ENCODE measurements at places on chromosomes 1 and 21.
A peak's percentile ranks its signal among the peaks of the same experiment; 100 is the strongest.

DNA sequence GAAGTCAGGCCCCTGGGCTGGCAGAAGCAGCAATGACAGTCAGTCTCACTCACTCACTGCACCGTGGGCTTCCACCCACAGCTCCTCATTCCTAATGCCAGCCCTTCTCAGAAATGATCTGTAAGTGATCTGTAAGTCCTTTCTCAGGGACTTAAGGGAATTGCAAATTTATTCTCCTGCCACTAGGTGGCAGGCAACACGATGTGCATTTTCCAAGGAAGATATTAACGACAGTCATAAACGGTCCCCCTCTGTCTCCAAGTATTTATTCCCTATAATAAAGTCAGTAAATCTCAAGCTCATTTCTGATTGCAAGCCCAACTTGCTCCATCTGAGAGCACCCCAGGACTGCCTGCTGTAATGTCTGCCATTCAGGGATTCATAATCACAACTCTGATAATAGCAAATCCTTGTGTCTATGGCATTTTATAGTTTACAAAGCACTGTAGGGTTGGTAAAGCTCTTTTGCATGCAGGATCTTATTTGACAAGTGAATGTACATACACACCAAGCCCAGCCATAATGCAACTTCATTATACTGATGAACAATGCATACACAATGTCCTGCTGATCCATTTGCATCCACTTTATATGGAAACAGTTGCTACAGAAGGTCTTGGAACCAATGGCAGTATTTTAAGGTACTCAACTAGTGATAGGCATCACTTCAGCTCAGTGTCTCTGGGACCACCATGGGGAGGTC lies 380.5 kb upstream of the CAMK1G start:
- no peak for DNase-seq

- no peak for DNase-seq
Measured at GRCh38 chr1:160623862-160624261, 23.0 kb downstream of the SLAMF1 start.

GRCh38 chr21:40404396-40404800 lies 442.6 kb downstream of the DSCAM start:
- DNase-seq, result no peak

DNA sequence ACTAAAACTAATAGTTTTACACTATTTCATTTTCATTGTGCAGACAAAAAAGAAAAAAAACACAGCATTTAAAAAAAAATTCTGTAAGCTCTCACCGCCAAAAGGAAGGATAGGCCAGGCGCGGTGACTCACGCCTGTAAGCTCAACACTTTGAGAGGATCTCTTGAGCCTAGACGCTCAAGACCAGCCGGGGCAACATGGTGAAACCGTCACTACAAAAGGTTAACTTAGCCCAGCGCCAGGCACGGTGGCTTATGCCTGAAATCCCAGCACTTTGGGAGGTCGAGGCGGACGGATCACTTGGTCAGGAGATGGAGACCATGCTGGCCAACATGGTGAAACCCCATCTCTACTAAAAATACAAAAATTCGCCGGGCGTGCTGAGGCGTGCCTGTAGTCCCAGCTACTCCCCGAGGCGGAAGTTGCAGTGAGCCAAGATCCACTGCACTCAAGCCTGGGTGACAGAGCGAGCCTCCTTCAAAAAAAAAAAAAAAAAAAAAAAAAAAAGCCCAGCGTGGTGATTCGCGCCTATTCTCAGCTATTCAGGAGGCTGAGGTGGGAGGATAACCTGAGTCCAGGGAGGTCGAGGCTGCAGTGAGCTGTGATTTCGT lies 14.3 kb upstream of the SPEN start:
- DNase-seq, result peak; percentile 49

GRCh38 chr1:102118150-102118549 lies 121.4 kb upstream of the OLFM3 start:
- DNase-seq, result no peak

DNA sequence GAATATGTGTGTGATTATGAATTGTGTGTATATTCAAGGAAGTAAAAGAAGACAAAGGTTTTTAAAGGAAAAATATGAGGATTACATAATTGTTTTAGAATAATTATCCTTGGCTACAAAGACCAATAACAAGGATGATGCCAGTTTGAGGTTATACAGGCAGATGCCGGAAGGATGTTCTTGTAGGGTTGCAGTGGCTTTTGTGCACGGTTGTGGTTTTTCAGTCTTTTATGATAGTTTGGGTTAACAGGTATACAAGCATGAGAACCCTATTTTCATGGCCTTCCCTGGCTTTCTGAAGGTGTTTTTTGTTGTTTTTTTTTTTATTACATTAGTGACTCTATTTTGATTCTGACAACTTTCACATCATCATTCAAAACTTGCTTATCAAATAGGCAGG lies 4.9 kb downstream of the CR2 start:
- DNase-seq, result no peak

- no peak for DNase-seq
Measured at GRCh38 chr21:29301691-29302090, 3.0 kb downstream of the BACH1 start.

GRCh38 chr21:36624105-36624504 lies 74.8 kb upstream of the SIM2 start:
- DNase-seq, result no peak

DNA sequence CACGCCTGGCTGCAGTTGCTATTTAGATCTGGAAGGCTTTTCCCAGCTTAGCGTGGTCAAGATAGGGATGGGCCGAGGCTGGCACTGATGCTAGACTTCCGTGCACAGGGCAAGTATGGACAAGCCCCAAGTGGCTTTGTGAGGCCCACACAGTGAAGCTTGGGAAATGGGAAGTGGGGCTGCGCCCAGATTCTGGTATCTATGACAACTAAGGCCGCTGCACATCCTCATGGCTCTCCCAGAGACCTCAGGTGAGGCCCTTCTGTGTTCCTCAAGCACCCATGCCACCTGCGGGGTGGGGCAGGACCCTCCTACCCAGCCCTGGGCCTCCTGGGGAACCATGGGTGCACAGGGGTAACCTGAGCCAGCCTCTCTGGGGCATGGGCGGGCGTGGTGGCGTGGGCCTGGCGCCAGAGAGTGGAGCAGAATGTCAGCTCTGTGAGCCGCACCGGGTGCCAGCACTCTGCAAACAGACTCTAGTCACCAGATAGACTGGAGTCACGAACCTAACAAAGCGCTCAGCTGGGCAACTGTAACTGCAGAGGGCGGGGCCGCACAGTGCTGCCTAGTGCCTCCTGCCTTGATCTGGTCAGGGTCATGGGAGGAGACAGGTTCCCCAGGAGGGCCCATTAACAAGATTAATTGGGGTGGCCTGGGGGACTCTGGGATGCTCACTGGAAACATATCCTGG lies 46.4 kb downstream of the ELF3 start:
- no peak for DNase-seq

GRCh38 chr1:234746798-234747196 lies 136.8 kb upstream of the IRF2BP2 start:
- no peak for DNase-seq

- no peak for DNase-seq
Measured at GRCh38 chr1:201530741-201531531, 8.0 kb upstream of the NAV1 start.

DNA sequence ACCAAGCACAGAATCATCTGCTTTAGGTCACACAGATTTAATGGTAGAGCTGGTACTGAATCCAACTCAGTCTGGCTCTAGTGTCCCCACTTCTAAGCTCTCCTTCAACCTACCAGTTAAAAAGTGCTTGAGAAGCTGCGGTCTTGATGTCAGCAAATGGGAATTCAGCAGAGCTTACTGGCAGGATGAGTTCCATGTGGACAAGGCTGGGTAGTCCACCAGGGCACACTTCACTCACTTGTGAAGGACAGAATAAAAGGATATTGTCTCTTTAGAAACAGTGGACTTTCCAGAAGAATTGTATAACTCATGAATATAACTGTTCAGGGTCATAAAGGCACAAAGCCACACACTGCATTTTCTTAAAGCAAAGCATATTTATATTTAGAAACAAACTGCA lies 35.1 kb upstream of the GUCA2B start:
- DNase-seq, result no peak

- DNase-seq, result no peak
Measured at GRCh38 chr1:96388421-96389310, 332.9 kb upstream of the PTBP2 start.

GRCh38 chr1:18849261-18849711 lies 10.2 kb downstream of the TAS1R2 start:
- no peak for DNase-seq

GRCh38 chr1:225908773-225909172 lies 15.3 kb downstream of the PYCR2 start:
- no peak for DNase-seq

DNA sequence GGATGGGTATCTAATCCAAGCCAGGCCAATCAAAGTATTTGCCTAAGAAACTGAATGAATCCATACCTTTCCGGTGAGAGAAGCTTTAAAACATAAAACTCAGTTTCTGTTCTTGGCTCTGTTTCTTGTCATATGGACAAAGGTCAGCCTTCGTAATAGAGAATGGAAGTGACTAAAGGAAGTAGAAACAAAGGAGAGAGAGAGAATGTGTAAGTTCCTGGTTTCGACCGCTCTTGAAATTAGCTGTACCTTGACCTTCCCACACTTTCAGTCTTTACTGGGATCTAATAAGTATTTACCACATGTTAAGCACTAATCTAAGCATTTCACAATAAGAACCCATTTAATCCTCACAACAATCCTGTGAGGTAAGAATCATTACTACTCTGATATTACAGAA lies 19.6 kb upstream of the CLCA4 start:
- no peak for DNase-seq

DNA sequence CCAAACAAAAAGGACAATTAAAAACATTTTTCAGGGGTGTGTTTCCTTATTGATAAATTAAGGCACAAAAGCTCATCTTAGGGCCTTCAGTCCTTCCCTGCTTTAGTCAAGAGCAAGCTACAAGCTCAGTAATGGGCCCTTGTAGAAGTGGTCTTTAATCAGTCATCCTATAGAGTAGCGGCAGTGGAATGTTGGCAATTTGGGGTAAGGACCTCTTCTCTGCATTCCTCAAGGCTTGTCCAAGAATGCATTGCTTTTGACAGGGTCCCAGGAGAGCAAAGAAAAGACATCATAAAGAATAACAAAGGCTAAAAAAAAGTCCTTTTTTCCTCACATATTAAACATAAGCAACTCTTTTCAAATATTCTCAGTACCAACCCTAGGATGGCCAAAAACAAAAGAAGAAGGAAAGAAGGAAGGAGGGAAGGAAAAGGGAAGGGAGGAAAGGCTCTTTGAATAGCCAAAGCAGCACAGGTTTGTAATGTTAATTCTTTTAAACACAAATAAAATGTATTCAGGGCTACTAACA lies 27.3 kb upstream of the CAMK1G start:
- DNase-seq, result no peak

GRCh38 chr1:66231217-66231616 lies 302.7 kb upstream of the SGIP1 start:
- no peak for DNase-seq

- no peak for DNase-seq
Measured at GRCh38 chr1:209458921-209459320, 124.6 kb upstream of the CAMK1G start.

DNA sequence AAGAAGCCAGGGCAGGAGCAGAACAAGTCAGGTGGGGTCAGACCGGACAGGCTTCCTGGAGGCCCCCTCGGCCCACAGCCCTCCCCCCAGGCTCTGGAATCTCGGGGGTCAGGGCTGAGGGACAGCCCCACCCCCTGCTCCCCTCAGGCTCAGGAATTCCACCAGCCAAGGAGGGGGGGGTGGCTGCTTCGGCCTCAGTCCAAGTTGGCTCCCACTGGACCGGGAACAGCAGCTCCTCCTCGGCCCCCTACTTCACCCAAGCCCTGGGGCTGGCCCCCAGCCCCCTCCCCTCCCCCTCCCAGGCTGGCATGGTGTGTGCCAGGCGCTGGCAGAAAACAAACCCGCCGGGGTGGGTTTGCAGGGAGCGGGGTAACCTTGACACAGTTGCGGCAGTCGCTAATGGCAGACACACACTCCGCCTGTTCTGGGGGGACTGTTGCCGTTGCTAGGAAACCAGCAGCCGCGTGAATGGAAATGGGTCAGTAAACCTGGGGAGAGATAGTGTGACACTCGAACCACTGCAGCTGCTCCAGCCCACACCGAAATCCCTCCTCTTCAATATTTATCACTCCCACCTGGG lies 32.4 kb downstream of the AHDC1 start:
- DNase-seq, result no peak
